ENCODE measurements at places on chromosomes 11 and 22. TPM values are rescaled to one million over a fixed set of nuclear protein-coding genes. Genes with fewer than 3 reads are reported as not detected.

Gene OR5AP2
- total RNA-seq: not detected

Gene TMPRSS6
- total RNA-seq: 1.1 TPM

Gene PTPRCAP
- 147 TPM for total RNA-seq

Gene INS
- not detected for total RNA-seq

Gene TPBGL
- total RNA-seq: 0.19 TPM

Gene PDE3B
- total RNA-seq: 38.7 TPM

Gene GSTT2B
- total RNA-seq: not detected

Gene C11orf87
- total RNA-seq: not detected

Gene ZNF143
- total RNA-seq: 33.6 TPM

Gene MUC15
- total RNA-seq: not detected

Gene BAD
- total RNA-seq: 32.0 TPM

Gene FREY1
- 1.2 TPM for total RNA-seq

Gene CEND1
- total RNA-seq: 1.3 TPM

Gene C1QTNF4
- total RNA-seq: not detected

Gene TRIM22
- 68.5 TPM for total RNA-seq

Gene CDON
- total RNA-seq: 2.3 TPM

Gene APOA5
- total RNA-seq: not detected

Gene MUC5B
- not detected for total RNA-seq

Data from activated CD8-positive, alpha-beta memory T cell treated with anti-CD3 and anti-CD28 coated beads for 36 hours (primary cell).